ENCODE measurements at places on chromosomes 3 and 15.

- no peak for DNase-seq
Observed at GRCh38 chr3:168273036-168273435, 177.3 kb upstream of the GOLIM4 start.

DNA sequence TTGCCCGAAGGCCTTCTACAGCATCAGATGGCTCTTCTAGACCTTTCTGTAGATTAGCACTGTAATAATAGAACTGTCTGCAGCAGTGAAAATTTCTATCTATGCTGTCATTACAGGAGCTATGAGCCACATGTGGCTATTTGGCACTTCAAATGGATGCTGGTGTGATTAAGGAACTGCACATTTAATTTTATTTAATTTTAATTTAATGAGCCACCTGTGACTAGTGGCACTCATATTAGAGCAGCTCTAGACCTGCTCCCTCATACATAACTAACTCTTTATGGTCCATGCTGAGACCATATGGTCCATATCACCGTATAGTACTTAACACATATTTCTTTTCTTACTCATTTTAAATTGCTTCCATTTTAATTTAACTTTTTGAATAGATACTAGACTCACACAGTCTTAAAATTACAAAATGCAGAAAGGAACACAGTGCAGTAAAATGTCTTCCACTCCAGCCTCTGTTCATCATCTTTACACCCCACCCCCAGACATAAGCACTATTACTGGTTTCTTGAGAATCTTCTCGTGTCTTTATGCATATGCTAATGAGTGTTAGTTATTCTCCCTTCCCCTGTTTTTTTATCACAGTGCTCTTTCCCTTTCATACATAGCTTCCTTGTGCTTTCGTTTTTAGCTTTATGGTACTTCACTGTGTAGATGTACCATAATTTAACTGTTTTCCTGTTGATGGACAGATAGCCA, 9.6 kb downstream of the LSM3 start:
- DNase-seq = no peak

- no peak for DNase-seq
Observed at GRCh38 chr3:39165518-39165917, 12.1 kb upstream of the CSRNP1 start.

DNA sequence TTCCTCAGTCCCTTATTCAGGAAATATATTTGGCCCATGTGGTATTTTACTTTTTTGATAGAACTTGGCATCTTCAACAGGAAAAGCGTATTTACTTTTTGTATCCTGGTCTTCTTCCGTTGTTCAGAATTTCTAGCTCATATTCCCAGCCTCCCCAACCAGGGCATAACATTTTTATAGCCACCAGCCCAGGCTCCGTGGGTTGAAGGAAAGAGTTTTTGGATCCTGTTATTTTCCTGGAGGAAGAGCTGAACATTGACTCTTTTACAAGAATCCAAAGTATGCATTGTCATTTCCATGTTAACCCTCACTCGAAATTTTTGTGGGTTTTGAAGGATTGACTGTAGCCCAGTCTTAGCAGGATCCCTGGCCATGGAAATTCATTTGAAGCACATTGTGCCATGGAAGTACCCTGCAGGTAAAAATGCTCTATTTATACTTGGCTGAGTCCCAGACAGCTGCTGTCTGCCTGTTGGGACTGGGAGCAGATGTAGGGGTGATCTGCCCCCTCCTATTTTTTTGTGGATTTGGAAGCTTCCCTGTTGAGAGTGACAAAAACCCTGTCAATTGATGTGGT, 98.8 kb downstream of the AKAP13 start:
- no peak for DNase-seq

DNA sequence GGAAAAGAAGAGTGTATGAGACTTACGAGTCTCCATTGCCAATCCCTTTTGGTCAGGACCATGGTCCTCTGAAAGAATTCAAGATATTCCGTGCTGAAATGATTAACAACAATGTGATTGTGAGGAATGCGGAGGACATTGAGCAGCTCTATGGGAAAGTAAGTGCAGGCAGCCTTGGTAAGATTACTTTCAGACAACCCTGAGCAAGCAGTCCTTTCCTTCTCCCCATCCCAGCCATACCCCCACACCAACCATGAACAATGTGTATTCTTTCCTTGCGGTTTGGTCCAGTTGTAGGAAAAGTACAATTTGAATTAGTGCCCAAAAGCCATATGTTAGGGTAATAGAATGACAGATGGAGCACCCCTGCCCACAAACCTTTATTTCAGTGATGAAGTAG, 5.6 kb downstream of the TSEN2 start:
- DNase-seq = no peak

GRCh38 chr3:112925969-112926368, 48.9 kb downstream of the CD200R1 start:
- DNase-seq = no peak

DNA sequence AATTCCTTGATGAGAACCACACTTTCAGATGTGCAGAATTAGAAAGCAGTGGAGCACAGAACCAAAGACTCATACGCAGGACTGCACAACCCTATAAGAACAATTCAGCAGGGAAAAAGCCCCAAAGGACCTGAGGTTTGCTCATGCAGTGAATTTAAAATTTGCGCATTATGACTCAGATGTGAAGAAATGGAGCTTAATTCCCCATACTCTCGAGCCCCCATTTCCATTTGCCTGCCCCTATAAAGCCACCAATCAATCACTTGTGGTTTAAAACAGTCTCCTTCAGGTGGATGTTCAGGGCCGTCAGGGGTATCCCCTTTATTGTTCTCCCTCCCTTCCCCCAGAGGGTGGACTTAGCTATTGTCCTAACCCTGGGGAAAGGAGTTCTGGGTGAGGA, 221.2 kb downstream of the IGSF11 start:
- no peak for DNase-seq

- DNase-seq = no peak
Observed at GRCh38 chr3:69099576-69099975, 14.8 kb downstream of the ARL6IP5 start.
